T-helper 2 cell (primary cell): ENCODE measurements at places on chromosomes 7 and 10.

DNA sequence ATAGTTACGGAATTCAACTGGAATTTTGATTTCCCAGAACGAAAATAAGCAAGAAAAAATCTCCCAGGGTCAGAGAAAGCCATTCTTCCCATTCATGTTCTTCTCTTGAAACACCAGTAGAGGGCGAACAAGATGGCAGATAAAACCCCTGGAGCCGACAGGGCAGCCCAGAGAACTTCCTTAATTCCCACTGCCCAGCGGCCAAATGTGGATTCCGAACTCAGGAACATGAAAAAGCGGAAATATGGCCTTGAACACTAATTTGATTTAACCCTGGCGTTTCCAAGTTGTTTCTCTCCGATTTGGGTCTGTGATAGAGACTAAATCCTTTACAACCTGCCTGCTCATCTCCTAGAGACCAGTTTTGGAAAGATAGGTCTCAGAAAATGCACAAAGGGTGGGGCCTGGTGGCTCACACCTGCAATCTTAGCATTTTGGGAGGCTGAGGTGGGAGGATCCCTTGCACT is 100.7 kb upstream of the WAC start:
- no peak for DNase-seq

- no peak for DNase-seq
Measured at GRCh38 chr10:78164702-78165101, 131.0 kb downstream of the RPS24 start.

GRCh38 chr10:78687626-78688025 is 381.1 kb upstream of the ZMIZ1 start:
- DNase-seq, result no peak

DNA sequence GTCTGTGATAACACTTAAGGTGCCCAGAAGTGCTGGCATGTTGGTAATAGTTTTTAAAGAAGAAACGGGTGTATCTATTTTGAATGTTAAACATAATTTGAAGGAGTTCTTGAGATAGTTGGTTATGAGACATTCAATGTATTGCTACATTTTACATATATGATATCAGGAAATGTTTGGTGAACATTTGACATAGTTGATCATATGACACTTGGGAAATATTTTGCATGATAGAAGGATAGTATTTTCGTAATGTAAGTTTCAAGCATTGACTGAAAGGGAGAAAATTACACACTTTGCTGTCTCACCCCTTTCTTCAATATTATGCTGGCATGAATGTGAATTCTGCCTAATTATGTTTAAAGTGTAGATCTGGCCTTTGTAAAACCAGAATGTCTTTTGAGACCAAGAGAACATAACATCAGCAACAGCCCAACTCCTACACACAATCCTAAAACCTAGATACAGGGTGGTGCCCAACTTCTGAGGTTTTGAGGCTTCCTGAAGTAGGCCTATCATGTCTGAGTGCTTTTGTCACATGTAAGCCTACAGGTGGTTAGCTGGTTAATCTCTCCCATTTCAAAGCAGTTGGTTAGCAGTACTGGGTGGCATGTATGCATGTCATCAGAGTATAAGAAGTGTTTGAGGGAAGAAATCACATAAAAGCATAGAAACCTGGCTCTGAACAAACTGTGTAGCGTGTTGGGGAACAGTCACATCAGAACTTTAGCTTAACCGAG is 2.1 kb downstream of the ADD3 start:
- no peak for DNase-seq

- no peak for DNase-seq
Measured at GRCh38 chr7:147894271-147894670, 696.3 kb upstream of the C7orf33 start.

- DNase-seq, result no peak
Measured at GRCh38 chr10:77006836-77007511, 630.6 kb downstream of the KCNMA1 start.

- DNase-seq, result no peak
Measured at GRCh38 chr10:6267941-6268340, 65.2 kb downstream of the PFKFB3 start.

DNA sequence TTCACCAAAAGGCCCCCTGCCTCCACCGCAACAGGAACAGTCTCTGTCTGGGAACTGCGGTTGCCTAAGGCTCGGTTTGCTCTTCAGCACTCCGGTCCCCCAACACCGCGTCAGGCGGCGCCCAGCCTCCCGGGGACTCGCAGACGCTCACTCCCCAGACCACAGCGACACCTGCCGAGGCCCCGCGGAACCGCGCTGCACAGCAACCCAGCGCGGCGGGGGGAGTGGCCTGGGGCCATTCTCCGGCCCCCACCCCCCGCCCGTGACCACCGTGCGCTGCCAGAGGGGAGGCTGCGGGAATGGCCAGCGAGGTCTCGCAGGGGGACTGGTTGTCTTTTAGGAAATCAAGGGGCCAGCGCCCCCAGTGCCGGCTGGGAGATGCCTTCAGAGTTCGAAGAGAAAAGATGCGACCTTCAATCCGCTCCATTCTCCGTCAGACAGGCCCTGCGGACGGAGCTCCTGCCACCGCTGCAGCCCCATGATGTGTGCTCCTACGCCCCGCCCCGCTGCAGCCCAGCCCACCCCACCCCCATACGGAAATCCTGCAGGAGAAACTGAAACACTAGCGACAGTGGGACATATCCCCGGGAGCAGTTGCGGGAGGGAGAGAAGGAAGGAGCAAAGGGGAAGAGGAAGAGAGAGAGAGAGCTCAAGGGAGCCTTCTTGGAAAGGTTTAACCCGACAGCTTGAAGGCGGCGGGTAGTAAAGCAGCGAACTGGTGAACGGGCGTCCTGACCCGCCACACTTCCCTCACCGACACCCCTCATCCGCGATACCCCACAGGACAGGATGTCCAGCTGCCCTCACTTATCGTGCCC is 137.4 kb upstream of the CDCA7L start:
- peak; percentile 54 for DNase-seq

DNA sequence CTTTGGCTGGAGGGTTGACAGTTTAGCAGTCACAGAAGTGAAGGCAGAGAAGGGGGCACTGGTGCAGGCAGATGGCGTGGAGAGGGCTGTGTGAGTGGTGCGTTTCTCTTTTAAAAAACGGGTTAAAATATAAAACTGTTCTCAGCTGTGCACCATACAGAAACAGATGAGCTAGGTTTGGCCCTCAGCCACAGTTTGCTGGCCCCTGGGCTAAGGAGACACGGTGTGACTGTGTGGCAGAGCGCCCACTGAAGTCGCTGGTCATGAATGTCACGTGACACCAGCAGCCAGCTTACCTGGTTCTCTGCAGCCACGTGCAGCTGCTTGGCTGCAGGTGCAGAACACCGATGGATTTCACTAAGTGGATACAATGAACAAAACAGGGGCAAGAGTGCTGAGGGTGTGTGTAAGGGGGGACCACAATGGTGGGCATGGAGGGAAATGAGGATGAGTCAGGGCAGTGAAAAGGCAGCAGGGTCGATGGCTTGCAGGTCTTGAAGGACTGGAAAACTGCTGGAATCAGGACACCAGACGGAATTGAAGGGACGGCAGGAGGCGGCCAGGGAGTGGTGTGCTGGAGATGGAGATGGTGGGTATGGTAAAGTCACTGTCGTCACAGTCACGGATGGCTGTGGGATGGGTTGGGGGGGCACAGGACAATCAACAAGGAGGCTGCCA is 7.4 kb downstream of the ZNF746 start:
- DNase-seq, result no peak

DNA sequence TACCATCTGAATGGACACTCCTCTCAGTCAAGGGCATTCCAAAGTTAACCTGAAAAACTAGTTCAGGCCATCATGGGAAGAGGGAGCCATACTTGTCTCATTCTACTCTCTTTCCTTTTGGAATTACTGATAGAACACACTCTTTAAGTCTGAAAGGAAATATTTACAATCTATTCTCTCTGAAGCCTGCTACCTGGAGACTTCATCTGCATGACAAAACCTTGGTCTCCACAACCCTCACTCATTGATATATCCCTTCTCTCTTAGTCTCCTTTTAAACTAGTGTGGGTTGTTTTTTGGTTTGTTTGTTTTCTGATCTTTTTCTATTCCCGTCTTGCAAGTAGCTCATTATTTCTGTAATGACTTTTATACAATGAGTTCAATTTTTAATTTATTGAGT is 169.5 kb downstream of the C1GALT1 start:
- no peak for DNase-seq

- DNase-seq, result peak; percentile 79
Measured at GRCh38 chr10:27241652-27242472, 1.3 kb upstream of the ACBD5 start.

DNA sequence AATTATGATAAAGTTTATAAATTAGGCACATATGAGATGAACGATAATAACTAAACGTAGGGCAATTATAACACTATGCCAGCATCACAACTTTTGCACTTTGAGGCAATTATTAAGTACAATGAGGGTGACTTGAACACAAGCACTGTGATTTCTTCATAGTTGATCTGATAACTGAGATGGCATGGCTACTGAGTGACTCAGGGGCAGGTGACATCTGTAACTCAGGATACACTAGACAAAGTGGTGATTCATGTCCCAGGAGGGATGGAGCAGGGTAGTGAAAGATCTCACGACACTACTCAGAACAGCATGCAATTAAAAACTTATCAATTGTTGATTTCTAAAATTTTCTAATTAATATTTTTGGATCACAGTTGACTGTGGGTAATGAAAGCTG is 98.3 kb upstream of the ARHGAP21 start:
- DNase-seq, result no peak

GRCh38 chr10:119871881-119872609 is 598 bp downstream of the MCMBP start:
- DNase-seq, result peak; percentile 58

GRCh38 chr7:12173671-12174070 is 37.4 kb upstream of the TMEM106B start:
- DNase-seq, result no peak
